ENCODE measurements at places on chromosomes 3 and 15. TPM values are rescaled to one million over a fixed set of nuclear protein-coding genes. Genes with fewer than 3 reads are reported as not detected.

Gene PTH1R
- 127 TPM for total RNA-seq

Gene PLSCR5
- total RNA-seq: not detected

Gene ARHGEF26
- total RNA-seq: 12.0 TPM

Gene ZNF80
- total RNA-seq: 0.06 TPM

Gene TF
- total RNA-seq: 4.5 TPM

Gene SH3GL3
- 4.3 TPM for total RNA-seq

Gene SPINK8
- not detected for total RNA-seq

Gene SLC28A1
- total RNA-seq: 6.6 TPM

Gene TPRG1
- total RNA-seq: 3.9 TPM
